ENCODE measurements at places on chromosomes 3 and 15.

GRCh38 chr3:14364580-14365292 lies 37.7 kb upstream of the SLC6A6 start:
- no peak for DNase-seq

DNA sequence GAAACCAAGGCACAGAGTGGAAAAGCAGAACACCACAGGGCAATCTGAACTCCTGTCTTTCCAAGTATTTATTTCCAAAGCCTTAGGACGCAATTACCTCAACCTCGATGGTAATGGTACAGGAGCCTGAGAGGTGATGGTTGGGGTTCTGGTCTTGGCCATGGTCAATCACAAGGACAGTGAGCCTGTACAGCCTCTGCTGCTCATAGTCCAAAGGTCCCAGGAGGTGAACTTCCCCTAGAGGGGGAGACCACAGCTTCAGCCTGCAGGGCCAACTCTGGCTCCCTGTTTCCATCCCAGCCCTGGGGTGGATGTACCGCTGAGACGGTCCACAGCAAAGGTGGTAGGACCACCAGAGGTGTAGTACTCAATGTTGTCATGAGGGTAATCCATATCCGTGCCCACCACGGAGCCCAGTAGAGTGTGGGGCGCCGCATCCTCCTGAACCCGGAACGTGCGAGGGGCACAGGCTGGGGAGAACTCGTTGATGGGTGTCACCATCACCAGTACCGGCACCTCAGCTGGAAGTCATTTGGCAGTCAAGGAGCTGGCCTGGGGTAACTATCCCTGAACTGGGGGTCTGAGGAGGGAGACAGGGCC lies 6.1 kb downstream of the CDHR4 start:
- no peak for DNase-seq

GRCh38 chr3:104323226-104323625 lies 1043.5 kb upstream of the ALCAM start:
- no peak for DNase-seq

DNA sequence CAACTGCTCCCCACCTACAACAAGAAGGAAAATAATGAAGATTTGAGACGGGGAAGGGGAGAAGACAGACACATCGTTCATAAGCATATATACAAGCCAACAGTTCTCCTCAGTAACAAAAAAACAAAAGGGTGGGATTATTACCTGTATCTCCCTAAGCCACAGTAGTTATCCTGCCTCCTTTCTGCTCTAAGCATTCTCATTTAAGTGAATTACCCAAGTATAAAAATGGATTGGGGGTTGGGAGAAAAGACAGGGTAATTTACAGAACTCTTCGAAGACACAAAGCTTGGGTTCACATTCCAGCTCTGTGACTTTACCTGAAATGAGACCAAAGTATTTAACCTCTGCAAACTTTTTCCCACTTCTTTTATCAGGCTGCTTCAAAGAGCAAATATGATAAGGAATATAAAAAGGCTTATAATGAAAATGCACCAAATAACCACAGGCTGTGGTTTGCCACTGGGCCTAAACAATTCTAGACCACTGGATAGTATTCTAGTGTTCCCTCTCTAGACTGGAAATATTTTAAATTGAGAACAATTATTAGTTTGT lies 64.4 kb downstream of the UACA start:
- DNase-seq = no peak

GRCh38 chr3:51530485-51530884 lies 8.0 kb upstream of the RAD54L2 start:
- DNase-seq = no peak

GRCh38 chr3:4681301-4681700 lies 188.2 kb downstream of the ITPR1 start:
- no peak for DNase-seq

DNA sequence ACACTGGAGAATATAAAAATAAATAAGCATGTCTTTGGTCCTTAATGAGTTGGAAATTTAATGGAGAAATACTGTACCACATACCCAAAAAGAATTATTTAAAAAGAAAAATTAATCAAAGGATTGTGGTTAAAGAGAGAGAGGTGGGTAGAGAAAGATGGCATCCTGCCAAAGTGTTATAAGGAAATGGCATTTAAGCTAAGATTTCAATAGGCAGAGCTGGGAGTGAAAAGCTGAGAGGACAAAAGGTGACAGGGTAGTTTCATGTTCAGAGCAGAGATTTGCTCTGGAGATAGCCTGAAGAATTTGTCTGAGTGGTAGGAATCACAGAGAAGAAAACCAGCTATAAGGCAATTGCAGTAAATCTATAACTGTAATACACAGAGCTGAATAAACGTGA lies 181.0 kb downstream of the SI start:
- no peak for DNase-seq

GRCh38 chr15:67394873-67395639 lies 125.9 kb upstream of the C15orf61 start:
- DNase-seq = no peak

- DNase-seq = no peak
Observed at GRCh38 chr15:83092309-83092976, 15.0 kb upstream of the TM6SF1 start.

GRCh38 chr3:12175844-12176453 lies 17.2 kb upstream of the TIMP4 start:
- peak; percentile 62 for DNase-seq

DNA sequence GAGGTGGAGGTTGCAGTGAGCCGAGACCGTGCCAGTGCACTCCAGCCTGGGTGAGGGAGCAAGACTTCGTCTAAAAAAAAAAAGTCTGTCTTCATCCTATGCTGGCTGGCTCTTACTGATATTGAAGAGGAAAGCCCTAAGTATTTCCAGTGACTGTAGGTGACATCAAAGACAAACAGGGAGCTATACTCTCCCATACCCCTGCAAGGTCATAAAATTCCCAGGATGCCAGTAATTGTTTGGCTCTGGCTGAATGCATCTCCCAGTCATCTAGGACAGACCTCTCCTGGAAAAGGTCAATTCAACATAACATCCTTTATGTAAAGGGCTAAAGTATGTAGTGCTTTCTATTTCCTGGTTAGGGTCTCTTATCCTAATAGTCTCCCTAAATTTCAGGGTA lies 8.0 kb downstream of the ZBBX start:
- no peak for DNase-seq

DNA sequence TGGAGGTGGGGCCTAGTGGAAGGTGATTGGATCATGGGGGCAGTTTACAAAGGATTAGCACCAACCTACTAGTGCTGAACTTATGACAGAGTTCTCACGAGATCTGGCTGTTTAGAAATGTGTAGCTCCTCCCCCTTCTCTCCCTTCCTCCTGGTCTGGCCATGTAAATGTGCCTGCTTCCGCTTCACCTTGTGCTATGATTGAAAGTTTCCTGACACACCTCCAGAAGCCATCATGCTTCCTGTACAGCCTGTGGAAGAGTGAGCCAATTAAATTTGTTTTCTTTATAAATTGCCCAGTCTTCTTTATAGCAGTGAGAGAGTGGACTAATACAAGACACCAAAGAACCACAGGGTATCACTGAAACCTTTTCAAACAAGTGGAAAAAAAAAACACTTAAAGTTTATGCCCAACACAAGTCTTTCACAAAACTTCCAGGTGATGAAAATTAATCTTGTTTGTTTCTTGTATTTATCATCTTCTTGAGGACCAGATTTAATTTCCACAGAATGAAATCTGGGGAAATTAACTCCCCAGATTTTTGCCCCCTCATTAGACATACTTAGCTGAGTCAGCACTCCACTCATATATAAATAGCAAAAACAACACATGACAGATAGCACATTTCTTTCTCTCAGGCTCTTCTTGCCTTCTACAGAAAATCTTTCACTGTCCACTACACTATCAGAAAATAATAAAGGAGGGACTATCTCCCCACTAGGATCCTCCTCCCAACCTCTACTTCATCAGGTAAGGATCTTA lies 847.2 kb downstream of the TUSC7 start:
- DNase-seq = no peak

DNA sequence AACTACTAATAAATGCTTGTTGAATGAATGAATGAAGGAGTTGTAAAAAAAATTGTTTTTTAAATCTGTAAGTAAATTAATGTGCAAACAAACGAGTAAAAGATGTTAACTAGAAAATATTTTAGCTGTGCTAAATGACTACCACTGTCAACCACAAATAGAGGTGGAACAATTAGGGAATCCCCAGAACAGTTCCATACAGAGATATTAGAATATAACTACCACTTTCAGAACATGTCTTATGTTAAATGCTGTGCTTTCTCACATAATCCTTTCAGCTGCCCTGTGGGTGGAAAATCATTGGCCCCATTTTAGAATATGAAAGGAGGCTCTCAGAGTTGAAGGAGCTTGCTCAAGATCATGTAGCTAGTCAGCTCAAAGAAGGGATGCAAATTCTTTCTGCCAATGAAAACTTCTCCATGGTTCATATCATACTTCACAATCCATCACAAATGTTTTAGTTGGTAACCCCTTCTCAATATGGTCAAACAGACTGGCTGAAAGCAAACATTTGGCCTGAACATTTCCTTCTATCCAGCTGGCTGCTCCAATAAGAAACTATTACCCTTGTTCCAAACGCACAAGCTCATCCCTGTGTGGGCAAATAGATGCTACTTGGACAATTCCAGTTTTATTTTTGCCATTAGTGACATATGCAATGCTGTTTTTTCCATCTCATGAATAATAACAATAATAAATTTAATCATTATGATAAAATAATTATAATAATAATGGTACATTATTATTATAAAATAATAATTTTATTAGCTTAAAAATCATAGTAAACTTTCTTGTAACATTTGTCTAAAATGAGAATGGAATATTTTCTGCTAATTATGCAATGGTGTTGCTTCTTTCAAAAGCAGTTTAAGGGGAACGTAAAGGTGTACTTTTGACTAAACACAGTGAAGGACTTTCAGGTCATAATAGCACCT lies 290.4 kb upstream of the STT3B start:
- DNase-seq = no peak

DNA sequence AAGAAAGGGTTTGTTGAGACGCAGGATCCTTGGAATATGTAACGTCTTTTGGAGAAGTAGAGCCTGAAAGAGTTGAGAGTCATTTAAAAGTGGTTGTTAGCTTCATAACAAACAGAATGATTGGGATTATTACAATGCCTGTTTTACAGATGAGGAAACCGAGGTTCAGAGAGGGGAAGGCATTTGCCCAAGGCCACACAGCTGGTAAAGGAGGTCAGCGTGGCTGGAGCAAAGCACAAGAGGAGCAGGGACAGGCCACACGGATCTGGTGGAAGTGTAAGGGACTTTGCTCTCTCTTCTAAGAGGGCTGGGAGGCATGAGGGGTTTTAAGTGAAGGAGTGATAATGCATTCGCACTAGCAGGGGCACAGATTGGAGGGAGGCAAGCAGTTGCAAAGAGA lies 6.2 kb upstream of the OXTR start:
- no peak for DNase-seq

- DNase-seq = no peak
Observed at GRCh38 chr3:182486463-182486862, 306.8 kb upstream of the ATP11B start.

DNA sequence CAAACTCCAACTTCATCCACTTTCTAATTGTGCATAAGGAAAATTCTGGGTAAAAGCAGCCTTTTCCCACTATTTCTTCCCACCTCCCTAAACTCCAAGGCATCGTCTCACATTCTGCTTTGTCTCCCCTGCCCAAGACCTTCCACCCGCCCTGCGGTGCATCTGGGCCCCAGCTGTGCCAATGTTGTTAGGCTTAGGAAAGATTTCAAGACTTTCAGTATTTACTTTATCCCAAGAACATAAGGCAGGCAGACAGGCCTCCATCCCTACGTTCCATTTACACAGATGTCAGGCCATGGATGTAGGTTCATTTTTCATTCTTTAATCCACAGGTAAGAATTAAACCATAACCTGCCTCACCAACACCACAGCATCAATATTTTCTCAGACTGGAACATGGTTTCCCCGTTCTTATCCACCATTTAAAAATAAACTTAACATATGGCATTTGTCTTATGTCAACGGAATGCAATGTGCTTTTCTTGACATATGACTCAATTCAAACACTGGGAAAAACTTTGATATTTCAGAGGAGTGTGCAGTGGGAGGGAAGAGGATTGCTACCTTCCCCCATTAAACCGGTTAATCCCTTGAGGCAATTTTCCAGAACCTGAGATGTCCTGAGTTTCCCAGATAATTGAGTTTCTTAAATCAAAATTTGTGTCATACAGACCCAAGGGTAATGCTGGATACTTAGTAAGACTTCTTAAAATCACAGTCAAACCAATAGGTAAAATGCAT lies 238.0 kb upstream of the LRIG1 start:
- DNase-seq = no peak

DNA sequence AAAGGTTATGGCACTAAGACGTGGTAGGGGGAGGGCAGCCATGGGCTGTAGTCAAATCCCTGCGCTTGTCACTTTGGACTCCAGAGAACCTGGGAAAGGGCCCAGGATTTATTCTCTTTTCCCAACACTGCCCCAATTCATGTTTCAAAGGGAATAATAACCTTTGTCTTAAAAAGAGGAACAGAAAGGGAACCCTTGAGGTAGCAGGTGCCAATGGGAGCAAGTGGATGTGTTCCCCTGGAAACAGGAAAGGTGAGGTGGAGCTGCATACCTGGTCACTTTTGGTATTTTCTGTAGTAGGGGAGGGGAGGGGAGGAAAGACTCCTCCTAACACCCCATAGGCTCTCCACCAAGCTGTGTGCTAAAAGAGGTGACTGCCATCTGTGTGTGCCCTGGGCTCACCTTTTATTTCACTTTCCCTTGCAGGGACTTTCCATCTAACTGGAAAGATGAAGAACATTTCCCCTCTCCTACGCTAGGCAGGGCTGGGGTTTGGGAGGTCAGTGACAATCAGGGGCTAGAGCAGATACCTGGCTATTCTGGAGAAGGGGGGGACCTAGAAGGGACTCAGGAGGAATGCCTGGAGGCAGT lies 6.1 kb upstream of the CHST14 start:
- no peak for DNase-seq

DNA sequence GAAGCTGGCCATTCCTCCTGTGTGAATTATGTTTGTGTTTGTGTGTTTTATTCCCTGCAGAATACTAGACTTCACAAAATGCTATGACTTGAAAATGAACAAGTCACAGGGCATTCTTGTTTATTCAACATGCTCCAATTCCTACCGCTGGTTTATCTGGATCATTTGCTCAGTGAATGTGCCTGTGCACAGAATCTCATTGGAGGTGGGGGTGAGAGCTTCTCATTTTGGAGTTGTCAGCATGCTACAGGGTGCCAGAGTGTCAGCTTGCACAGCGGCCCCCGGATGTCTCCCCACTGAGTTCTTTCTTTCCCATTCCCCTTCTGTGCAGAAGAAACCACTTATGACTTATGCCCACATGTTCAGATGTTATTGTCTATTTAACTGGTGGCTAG lies 428.7 kb downstream of the ROBO2 start:
- DNase-seq = no peak

- DNase-seq = peak; percentile 62
Observed at GRCh38 chr3:129824926-129825541, 68.5 kb downstream of the TMCC1 start.

DNA sequence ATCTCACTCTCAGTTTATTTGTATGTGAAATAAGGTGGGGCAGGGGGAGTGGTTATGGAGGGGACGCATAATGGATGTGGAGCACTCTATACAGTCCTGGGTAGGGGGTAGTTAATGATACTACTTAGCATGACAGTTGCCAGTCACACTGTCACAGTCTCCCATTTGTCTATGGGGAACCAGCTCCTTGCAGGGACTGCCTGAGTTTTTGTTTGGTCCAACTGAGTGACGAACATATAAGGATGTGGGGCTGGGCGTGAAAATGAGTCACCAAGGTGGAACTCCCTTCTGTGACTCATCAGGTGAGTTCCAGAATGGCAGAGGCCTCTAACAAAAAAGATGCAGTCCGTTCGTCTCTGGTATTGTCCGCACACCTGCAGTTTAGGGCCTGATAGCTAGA lies 235.3 kb upstream of the ST8SIA2 start:
- DNase-seq = no peak
